ENCODE measurements at places on chromosomes 5 and 9.

- no peak for DNase-seq
Observed at GRCh38 chr9:69513141-69513820, 158.9 kb downstream of the APBA1 start.

DNA sequence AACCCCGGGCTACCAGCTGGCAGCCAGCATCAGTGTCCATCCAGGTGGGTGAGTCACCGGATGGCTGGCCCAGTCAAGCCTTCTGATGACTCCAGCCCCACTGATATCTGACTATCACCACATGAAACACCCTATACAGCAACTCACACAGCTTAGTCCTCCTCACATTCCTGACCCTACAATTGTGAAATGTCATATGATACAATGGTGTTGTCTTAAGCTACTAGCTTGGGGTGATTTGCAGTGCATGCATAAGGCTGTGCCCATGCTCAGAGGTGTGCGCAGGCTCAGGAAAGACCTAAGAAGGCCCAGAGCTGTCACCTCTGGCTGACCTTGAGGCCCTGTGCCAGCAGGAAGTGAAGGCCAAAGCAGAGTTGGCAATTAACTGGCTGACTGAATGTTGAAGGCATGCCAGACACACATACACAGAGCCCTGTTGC lies 21.5 kb upstream of the SEMA4D start:
- no peak for DNase-seq

- no peak for DNase-seq
Observed at GRCh38 chr9:87236546-87236945, 261.1 kb upstream of the DAPK1 start.

DNA sequence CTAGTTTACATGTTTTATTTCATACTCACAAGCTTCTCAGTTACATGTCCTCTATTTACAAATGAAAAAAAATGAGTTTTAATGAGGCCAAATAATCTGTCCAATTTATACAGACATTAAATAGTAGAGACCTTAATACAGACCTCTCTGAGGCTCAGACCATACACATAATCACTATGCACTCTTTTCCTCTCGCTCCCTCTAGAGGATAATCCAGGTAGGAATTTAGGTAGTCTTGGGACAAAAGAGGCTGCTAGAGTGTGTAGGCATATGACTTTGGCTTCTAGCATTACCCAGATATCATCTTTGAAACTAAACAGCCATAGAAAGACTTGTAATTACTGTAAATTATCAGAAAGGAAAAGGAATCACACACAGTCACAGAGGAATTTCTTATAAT lies 444.7 kb downstream of the HINT1 start:
- no peak for DNase-seq

- DNase-seq: no peak
Observed at GRCh38 chr9:121912812-121913627, 180.1 kb downstream of the TTLL11 start.

- DNase-seq: no peak
Observed at GRCh38 chr5:82591021-82591515, 312.9 kb upstream of the RPS23 start.

GRCh38 chr5:176793736-176794135 lies 16.6 kb upstream of the UNC5A start:
- no peak for DNase-seq

DNA sequence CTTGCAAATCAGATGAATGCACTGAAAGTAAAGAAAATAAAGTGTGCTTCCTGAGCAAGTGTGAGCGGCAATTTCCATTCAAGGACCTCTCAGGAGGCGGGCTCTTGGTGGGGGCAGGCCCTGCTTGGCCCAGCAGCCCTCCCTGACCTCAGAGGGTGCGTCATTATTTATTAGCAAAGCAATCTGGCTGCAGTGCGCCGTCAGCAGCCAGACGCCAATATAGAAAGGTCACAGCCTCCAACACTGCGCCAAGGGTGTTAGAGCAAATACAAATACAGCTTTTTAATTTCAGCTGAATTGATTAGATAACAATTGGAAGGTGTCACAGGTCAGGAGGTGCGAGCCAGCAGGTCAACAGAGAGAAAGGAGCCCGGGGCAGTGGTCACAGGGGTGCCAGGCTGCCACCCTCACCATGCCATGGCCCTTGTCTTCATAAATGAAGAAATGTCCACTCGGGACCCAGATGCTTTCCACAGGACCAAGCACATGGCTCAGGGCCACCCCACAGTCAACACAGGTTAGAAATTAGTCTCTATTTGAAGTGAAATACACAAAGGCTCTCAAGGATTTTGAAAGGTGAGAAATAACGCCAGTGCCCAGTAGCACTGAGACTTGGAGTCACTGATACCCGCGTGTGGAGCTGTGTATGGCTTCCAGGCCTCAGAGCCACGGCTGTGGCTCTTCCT lies 309.8 kb downstream of the IRX2 start:
- no peak for DNase-seq

GRCh38 chr9:89633404-89633803 lies 28.6 kb downstream of the GADD45G start:
- DNase-seq: no peak

DNA sequence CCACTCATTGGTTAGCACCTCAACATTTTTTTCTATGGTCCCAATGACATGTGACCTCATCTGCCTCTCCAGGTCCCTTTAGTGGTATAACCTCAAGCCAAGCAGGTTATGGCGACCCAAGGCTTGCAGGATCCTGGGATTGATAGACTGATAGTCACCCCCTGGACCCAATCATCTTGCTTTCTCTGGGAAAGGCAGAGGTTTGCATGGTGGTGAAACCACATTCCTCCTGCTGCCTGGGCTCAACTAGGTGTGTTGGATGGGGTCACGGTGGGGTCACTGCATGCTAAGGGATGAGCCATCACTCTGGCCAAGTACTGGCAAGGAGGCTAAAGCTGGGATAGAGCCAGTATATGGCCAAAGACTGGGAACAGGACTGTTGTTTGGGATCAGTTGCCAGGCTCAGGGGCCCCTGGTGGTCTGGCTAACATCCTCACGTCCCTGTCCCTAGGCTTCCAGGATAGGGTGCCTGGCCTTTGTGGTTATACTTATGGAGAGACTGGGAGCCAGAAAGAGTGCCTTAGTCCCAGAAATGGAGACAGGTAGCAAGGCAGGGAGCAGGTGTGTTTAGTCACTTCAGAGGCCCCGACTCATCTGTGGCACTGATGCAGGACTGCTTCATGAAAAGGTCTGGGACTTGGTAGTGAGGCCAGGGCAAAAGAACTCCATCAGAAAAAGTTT lies 4.6 kb upstream of the SMIM32 start:
- no peak for DNase-seq

DNA sequence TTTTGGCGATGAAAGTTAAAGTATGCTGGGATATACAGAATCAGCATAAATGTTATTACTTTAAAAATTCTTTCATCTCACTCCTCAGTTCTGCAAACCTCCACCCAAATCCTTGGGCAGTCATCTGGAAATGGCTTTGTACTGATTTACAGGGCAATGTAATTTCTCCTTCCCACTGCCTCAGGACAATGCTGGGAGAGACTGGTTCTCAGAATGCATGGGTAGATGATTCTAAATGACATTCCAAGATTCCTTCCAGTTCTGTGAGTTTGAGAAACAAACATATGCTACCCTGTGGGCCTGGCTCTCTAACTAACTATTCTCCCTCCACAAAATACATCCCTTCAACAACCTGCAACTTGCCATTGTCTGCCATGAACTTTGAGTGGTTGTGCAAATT lies 7.5 kb upstream of the PSAT1 start:
- DNase-seq: no peak

- DNase-seq: peak; percentile 33
Observed at GRCh38 chr5:173573126-173573960, 43.1 kb downstream of the BOD1 start.

DNA sequence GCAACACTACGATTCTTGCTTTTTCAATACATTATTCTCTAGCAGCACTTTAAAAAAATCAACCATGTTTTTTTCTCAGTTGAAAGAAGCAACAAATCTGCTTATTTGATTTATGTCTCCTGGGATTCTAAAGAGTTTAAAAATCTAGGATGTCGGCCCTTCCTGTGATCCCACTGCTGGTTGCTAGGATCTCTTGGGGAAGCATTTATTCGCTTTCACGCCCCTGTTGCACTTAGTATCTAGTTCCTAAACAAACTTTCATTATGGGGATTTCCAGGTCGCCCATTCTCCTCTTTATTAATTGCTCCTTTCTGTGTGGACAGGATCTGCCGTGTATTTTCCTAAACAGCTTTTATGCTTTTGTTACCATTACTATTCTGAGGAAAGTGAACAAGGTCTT lies 313.5 kb downstream of the AGTPBP1 start:
- no peak for DNase-seq

- DNase-seq: no peak
Observed at GRCh38 chr9:20357037-20357432, 265.3 kb downstream of the MLLT3 start.

DNA sequence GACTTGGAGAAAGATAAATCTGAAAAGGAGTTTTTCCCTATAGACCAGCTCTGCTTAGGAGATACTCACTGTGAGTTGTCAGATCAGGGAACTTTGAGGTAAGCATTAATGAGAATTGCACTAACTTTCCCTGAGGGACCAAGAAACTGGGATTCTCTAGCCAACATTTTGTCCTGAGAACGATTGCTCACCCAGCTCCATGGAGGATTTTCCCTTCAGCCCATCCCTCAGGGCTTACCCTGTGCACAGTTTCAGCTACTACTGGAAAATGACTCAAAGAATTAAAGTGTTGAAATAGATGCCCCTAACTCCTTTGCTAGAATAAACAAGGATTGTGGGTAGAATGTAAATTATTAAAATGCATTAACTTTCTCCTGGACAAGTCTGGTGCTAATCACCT lies 237.2 kb upstream of the IL12B start:
- DNase-seq: no peak
